NT2/D1 (cell line): ENCODE measurements at places on chromosomes 6 and 20.

GRCh38 chr6:42366999-42367352 lies 84.8 kb downstream of the TRERF1 start:
- no peak for DNase-seq

- DNase-seq = no peak
These were observed 793 bp upstream of the PDSS2 start for GRCh38 chr6:107460083-107460631.

DNA sequence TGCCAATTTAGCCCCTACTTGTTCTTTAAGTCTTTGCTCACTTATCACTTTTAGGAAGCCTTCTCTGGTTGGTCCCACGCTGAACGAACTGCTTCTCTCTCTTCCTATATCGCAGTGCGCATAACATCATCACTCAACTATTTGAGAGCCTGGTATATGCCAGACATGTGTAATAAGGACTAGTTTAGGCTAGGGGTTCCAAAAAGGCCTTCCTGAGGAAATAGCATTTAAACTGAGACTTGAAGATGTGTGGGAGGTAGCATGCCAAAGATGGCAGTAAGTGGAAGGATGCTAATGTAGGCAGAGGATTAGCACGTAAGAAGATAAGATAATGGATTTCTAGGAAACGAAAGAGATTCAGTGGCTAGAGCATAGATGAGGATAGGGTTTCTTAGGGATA lies 4.8 kb downstream of the CCDC28A start:
- DNase-seq = no peak

GRCh38 chr6:89023591-89024441 lies 56.7 kb upstream of the PNRC1 start:
- no peak for DNase-seq

DNA sequence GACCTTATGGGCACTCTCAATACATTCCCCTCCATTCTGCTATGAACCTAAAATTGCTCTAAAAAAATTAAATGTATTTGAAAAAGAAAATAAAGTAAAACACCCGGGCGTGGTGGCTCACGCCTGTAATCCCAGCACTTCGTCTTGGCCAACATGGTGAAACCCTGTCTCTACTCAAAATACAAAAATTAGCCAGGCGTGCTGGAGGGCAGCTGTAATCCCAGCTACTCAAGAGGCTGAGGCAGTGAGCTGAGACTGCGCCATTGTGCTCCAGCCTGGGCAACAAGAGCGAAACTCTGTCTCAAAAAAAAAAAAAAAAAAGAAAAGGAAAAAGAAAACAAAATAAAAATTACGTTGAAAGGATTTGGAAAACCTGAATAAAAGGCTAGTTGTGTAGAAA lies 60.5 kb downstream of the CD164 start:
- no peak for DNase-seq

GRCh38 chr20:33351696-33352095 lies 49.6 kb downstream of the CDK5RAP1 start:
- no peak for DNase-seq

DNA sequence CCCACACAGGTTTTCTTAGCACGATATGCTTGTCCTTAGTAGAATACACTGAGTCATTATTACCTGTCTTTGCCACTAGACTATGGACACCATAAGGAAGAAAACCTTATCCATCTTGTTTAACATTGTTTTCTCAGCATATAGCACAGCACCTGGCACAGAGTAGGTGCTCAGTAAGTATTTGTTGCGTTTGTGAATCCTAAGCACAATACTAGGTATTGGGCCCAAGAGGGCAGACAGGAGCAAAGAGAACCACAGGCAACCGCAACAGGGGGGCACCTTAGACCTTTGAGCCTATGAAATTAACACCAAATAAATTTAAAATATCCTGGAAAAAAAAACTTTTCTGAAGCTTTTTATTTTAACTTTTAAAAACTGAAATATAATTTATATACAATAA lies 3.7 kb upstream of the NCOA6 start:
- DNase-seq = no peak

DNA sequence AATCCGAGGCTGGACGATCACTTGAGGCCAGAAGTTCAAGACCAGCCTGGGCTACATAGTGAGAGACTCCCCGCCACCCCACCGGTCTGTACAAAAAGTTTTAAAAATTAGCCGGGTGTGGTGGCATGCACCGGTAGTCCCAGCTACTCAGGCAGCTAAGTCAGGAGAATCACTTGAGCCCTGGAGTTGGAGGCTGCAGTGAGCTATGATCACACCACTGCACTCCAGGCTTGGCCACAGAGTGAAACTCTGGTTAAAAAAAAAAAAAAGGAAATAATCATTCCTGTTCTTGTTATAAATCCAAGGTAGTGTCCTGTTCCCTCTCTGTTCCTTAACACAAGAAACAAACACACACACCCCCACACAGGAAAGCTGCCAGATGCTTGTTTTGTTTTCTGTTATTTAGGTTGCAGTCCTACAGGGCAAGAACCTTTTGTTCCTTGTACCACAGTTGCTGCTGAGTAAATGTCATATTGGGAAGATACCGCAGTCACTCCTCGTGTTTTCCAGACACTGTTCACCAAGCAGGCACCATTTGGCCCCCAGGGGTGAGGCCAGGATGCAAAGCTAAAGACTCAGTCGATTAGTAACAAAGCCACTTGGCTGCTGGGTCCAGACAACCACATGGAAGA lies 28.9 kb downstream of the ASIP start:
- DNase-seq = no peak

GRCh38 chr6:113362301-113363047 lies 494.7 kb upstream of the MARCKS start:
- DNase-seq = no peak
